ENCODE measurements at places on chromosomes 16 and 17. TPM values are rescaled to one million over a fixed set of nuclear protein-coding genes. Genes with fewer than 3 reads are reported as not detected.
A peak's percentile ranks its signal among the peaks of the same experiment; 100 is the strongest.

The TBC1D3 gene
- total RNA-seq, result not detected

The CA5A gene
- not detected for total RNA-seq

The BLTP2 gene
- total RNA-seq, result 149 TPM

The UTS2R gene
- total RNA-seq, result not detected

The HSF5 gene
- 2.4 TPM for total RNA-seq

The RNF112 gene
- 1.6 TPM for total RNA-seq

The GID4 gene
- total RNA-seq, result 13.1 TPM

The MAP3K3 gene
- total RNA-seq, result 98.8 TPM

GRCh38 chr17:38702916-38703741 is 1.9 kb upstream of the MLLT6 start:
- H3K27me3 ChIP-seq, result no peaks in the 10 kb centered on the region
- H3K27ac ChIP-seq, result peak overlapping the region; percentile 94
- peaks cover 46% of the 10 kb centered on the region for H3K4me1 ChIP-seq
- H3K4me3 ChIP-seq, result peak overlapping the region; percentile 97

DNA sequence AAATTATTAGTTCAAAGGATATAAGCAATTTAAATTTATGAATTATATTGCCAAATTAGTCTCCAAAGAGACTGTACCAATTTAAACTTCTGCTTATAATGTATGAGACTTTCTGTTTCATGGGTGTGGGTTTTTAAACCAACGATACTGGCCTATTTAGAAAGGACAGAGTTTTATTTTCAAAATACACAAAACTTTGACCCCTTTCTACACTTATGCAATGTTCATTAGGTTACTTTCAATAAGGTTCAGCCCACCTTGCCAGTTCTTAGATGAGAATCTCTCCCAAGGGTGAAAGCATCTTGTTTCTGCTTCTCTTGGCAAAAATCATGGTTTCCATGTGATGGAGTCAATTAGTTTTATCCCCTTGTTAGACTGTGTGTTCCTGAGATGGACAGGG is 84.7 kb downstream of the MYO1D start:
- H3K36me3 ChIP-seq, result no peaks in the 10 kb centered on the region
- no peak overlapping the region for H3K4me3 ChIP-seq
- no peaks in the 10 kb centered on the region for H3K27me3 ChIP-seq
- H3K4me1 ChIP-seq, result no peaks in the 10 kb centered on the region

GRCh38 chr17:27480699-27481098 is 24.5 kb downstream of the KSR1 start:
- no peak overlapping the region for H3K27ac ChIP-seq
- H3K4me1 ChIP-seq, result peaks cover 37% of the 10 kb centered on the region
- no peak for DNase-seq
- H3K27me3 ChIP-seq, result no peaks in the 10 kb centered on the region
- no peaks in the 10 kb centered on the region for H3K36me3 ChIP-seq
- no peak overlapping the region for H3K4me3 ChIP-seq

GRCh38 chr16:52099382-52099781 is 447.6 kb downstream of the TOX3 start:
- no peaks in the 10 kb centered on the region for H3K4me1 ChIP-seq
- no peaks in the 10 kb centered on the region for H3K36me3 ChIP-seq
- H3K27me3 ChIP-seq, result no peaks in the 10 kb centered on the region

DNA sequence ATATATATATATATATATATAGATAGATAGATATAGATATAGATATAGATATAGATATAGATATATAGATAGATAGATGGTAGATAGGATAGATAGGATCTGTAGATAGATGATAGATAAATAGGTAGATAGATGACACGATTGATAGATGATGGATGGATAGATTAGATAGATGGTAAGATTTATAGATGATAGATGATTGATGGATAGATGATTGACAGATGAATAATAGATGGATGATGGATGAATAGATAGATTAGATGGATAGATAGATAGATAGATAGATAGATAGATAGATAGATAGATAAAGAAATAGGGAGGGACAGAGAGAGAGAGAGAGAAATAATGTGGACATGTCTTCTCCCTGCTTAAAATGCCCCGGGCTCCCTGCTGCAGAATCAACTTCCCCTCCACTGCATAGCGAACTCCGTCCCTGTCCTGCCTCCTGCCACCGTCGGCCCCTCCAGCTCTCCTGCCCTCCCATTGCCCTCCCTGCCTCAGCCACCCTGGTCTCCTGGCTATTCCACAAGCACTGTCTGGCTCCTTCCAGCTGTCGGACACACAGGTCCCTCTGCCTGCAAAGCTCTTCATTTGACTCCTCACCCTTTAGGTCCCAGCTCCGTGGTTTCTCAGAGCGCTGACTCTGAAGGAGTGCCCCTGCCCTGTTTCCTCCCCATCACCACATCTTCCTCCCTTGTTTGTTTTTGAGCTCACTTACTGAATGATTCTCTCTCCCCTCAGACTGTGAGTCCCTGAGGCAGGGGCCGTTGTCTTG is 254.0 kb downstream of the KATNIP start:
- H3K4me1 ChIP-seq, result no peaks in the 10 kb centered on the region
- H3K36me3 ChIP-seq, result no peaks in the 10 kb centered on the region
- no peaks in the 10 kb centered on the region for H3K27me3 ChIP-seq
- no peak overlapping the region for H3K4me3 ChIP-seq
- DNase-seq, result no peak

DNA sequence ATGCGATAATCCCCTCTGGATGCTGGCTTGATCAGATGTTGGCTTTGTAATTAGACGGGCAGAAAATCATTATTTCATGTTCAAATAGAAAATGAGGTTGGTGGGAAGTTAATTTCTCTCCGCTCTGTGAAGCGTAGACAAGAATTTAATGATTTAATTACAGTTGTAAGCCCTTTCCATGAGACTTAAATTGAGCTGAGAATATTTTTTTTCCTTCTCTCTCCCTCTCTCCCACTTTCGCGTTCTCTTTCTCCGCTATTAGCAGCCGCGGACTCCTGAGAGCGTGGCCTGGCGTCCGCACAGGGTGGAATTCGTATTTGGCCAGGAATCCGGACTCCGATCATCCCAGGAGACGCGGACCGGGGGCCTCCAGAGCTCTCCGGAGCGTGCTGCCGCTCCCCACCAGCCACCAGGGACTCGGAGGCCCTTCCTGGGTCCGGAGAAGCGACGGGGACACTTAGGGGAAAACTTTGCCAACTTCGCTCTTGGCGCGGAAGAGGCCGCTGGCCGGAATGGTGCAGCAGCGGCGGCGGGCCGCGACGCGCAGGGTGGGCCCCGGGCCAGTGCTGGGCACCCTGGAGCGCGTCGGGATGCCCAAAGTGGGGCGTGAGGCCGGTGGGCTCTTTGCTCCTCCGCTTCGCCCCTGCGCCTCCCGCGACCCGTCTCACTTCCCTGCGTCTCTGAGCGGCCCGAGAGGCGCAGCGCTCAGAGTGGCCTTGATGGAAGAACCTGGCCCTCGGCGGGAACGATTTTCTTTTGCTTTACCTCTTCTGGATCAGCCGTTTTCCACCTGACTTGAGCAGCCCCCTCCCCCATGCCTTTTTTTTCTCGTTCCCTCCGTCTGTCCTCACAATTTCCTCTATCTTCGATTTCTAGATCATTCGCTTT is 3.6 kb upstream of the IRX3 start:
- H3K27me3 ChIP-seq, result peaks cover 5% of the 10 kb centered on the region
- no peak overlapping the region for H3K4me3 ChIP-seq
- H3K27ac ChIP-seq, result no peak overlapping the region
- no peak for DNase-seq
- H3K4me1 ChIP-seq, result no peaks in the 10 kb centered on the region
- no peaks in the 10 kb centered on the region for H3K36me3 ChIP-seq

GRCh38 chr16:65545413-65545956 is 423.6 kb upstream of the CDH11 start:
- H3K4me3 ChIP-seq, result no peak overlapping the region
- no peaks in the 10 kb centered on the region for H3K36me3 ChIP-seq

GRCh38 chr16:13401641-13402040 is 500.2 kb downstream of the SHISA9 start:
- H3K4me3 ChIP-seq, result no peak overlapping the region
- no peaks in the 10 kb centered on the region for H3K4me1 ChIP-seq
- no peaks in the 10 kb centered on the region for H3K36me3 ChIP-seq
- H3K27ac ChIP-seq, result no peak overlapping the region

DNA sequence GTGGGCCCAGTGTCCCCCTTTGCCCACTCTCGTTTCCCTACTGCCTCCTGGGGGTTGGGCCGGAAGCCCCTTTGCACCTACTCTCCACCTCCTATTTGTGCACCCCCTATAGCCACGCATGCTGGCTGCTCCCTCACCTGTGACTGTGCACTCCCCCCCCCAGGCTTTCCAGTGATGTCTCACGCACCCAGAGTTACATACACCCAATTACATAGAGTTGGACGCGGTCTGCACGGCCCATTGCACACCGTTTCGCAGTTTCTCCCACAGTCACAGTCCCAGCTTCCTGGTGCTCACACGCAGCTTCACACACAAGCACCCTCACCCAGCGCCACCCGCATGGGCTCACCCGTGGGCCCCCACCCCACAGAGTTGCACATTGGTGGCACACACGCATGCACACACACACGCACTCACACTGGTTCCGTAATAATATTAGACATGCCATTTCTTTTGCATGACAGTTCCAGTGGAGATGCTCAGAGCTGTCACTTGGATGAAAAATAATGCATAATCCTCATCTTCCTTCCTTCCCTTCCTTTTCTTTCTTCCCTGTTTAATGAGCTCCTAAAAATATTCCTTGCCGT is 21.5 kb upstream of the C1QL1 start:
- no peak overlapping the region for H3K4me3 ChIP-seq
- no peak for DNase-seq
- no peaks in the 10 kb centered on the region for H3K4me1 ChIP-seq
- no peaks in the 10 kb centered on the region for H3K36me3 ChIP-seq
- peaks cover 15% of the 10 kb centered on the region for H3K27me3 ChIP-seq

DNA sequence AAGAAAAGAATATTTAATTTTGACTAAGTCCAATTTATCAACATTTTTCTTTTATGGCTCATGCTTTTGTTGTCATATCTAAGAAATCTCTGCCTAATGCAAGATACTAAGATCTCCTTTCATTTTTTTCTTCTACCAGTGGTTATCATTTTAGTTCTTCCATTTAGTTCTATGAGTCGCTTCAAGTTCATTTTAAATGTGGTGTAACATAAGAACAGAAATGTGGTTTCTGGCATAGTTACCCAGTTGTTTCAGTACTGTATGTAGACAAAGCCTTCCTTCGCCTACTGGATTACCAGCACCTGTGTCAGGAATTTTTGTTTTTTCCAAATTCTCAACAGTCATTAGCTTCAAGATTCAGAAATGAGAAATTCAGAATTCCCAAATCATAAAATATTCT is 175.7 kb downstream of the PARN start:
- H3K4me1 ChIP-seq, result no peaks in the 10 kb centered on the region
- no peak overlapping the region for H3K4me3 ChIP-seq
- DNase-seq, result no peak
- no peaks in the 10 kb centered on the region for H3K27me3 ChIP-seq
- no peak overlapping the region for H3K27ac ChIP-seq
- no peaks in the 10 kb centered on the region for H3K36me3 ChIP-seq

GRCh38 chr16:8885674-8886592 is 3.8 kb downstream of the LITAFD start:
- H3K4me3 ChIP-seq, result no peak overlapping the region
- no peak overlapping the region for H3K27ac ChIP-seq
- no peaks in the 10 kb centered on the region for H3K27me3 ChIP-seq
- DNase-seq, result no peak

DNA sequence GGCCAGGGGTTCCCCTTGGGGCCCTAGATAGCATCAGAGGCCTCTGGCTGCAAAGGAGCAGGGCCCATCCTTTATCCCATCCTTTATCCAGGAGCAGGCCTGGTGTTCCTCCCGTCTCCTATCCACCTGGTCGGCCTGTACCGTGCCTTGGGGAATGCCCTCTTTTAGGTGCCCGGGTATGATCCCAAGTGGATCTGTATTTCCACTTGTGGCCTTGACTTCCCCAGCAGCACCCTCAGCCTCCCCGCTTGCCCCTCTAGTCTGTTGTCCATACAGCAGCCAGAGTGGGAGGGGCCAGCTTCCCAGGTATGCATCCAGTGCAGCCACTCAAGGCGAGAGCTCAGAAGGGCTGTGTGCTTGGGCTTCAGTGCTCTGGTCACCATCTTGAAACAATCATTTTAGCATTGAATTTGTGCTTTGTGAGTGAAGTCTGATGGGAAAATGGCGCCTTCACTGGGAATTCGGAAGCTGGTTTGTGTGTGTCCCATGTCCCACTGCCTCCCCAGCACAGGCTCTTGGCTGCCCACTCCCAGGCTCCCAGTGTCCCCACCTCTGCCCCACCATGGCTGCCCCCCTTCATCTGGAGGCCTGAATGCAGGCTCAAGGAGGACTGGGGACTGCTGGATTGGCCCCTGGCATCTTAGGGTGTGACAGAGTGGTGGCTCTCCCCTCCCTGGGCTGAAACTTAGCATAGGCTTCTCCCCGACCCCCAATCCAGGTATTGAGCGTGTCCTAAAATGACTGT is 3.3 kb upstream of the RNF112 start:
- no peaks in the 10 kb centered on the region for H3K27me3 ChIP-seq
- no peaks in the 10 kb centered on the region for H3K4me1 ChIP-seq
- H3K36me3 ChIP-seq, result no peaks in the 10 kb centered on the region
- no peak for DNase-seq

- H3K27ac ChIP-seq, result no peak overlapping the region
- peaks cover 27% of the 10 kb centered on the region for H3K4me1 ChIP-seq
- H3K27me3 ChIP-seq, result no peaks in the 10 kb centered on the region
- no peaks in the 10 kb centered on the region for H3K36me3 ChIP-seq
Observed at GRCh38 chr17:47692137-47692894, 1.6 kb upstream of the TBKBP1 start.

GRCh38 chr16:85302018-85302847 is 190.0 kb upstream of the CIBAR2 start:
- no peak for DNase-seq
- no peak overlapping the region for H3K4me3 ChIP-seq
- no peaks in the 10 kb centered on the region for H3K27me3 ChIP-seq
- H3K27ac ChIP-seq, result no peak overlapping the region

GRCh38 chr17:13593021-13593751 is 8.5 kb downstream of the HS3ST3A1 start:
- H3K4me1 ChIP-seq, result no peaks in the 10 kb centered on the region
- H3K27me3 ChIP-seq, result peaks cover 4% of the 10 kb centered on the region
- H3K27ac ChIP-seq, result no peak overlapping the region
- H3K4me3 ChIP-seq, result no peak overlapping the region
- no peaks in the 10 kb centered on the region for H3K36me3 ChIP-seq

DNA sequence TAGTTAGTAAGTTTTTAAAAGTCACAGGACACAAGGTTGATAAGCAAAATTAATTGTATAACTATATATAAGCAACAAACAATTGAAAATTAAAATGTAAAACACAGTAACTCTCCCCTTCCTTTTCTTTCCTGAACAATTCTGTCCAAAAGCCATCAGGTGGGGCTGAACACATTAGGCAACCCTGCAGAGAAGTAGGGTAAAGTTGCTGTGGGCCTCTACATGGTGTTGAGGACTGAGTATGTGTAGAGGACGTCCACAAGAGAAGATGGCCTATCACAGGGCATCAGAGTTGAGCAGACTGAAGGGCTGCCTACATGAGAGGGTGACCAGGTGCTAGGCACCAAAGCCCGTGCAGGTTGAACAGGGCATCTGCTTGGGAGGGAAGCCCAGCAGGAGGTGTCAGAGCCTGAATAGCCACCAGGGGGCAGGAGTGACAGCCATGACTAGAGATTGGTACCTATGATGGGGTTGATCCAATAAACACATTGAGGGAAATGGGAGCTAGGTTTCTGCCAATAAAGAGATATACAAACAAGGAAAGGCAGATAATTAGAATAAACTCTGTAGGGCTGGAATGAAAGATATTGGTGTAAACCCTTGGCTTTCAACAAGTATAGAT is 415.1 kb downstream of the NPIPA8 start:
- no peaks in the 10 kb centered on the region for H3K4me1 ChIP-seq
- no peak overlapping the region for H3K4me3 ChIP-seq
- no peaks in the 10 kb centered on the region for H3K27me3 ChIP-seq
- peak; percentile 22 for DNase-seq

- no peak overlapping the region for H3K4me3 ChIP-seq
- no peak for DNase-seq
- H3K27ac ChIP-seq, result no peak overlapping the region
- no peaks in the 10 kb centered on the region for H3K4me1 ChIP-seq
Observed at GRCh38 chr17:66948061-66948750, 16.3 kb upstream of the CACNG4 start.
